ENCODE measurements at places on chromosomes 6 and 20.

DNA sequence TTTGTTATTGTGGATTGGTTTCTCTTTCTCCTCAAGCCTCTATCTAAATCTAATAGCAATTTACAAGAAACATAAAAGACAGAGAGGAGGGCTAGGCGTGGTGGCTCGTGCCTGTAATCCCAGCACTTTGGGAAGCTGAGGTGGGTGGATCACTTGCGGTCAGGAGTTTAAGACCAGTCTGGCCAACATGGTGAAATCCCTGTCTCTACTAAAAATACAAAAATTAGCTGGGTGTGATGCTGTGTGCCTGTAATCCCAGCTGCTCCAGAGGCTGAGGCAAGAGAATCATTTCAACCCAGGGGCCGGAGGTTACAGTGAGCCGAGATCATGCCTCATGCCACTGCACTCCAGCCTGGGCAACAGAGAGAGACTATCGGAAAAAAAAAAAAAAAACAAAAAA is 46.6 kb downstream of the SLC2A12 start:
- DNase-seq, result no peak

GRCh38 chr6:139545206-139546105 is 171.0 kb upstream of the CITED2 start:
- DNase-seq, result no peak

DNA sequence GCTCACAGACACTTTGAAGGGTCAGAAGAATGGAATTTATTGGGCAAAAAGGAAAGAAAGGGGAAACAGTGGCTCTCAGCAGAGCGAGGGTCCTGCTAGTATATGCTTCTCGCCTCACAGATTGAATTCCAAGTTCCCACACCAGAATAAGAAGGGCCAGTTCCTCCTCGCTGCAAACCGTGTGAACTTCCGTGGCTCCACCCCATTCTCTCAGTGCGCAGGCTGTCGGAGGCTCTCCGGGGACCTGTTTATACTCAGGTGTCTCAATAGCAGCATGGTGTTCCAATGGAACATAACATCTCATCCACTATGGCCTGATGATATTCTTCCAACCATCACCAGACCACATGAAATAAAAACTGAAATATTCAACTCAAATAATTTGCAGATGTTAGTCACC is 4.6 kb downstream of the SAMD3 start:
- DNase-seq, result no peak

GRCh38 chr6:76166297-76166696 is 93.8 kb upstream of the IMPG1 start:
- DNase-seq, result no peak

- DNase-seq, result no peak
Observed at GRCh38 chr6:88483424-88483823, 317.3 kb upstream of the CNR1 start.

DNA sequence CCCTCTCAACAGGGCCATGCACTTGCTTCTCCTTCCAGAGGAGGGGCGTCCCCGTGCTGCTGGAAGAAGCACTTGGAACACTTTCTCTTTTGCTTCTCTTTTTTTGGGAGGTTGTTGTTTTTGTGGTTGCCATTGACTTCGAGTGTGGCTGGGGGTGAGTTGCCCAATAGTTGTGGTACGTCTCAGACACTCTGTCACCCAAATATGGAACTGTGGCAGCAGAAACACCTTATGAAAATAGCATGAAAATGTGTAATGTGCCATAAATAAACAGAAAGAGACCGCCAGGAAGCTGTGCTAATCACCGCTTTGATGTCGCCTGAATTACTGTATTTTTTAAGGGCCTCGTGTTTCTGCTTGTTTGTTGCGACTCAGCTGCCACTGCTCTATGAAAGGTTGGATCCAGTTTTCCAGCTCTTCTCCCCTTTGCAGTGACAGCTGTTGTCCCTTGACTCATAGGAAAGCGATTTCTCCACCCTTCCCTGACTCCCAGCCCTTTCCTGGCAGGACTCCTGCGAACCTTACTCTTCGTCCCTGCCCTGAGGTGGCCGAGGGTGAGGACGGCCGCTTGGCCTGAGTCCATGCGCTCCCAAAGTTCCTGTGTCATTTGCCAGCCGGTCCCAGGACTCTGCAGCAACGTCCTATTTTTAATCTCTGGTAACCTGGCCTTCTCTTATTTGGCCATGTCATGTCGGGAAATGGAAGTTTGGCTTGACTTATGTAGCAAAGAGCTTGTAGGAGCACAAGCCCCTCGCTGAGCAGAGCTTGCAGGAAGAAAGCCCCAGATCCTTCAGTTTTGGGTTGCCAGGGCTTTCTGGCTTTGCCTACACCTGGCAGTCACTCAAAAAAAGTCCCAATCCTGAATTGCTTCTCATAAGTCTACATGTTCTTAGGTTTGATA is 694.6 kb downstream of the QKI start:
- no peak for DNase-seq

GRCh38 chr6:106561686-106562405 is 67.5 kb downstream of the RTN4IP1 start:
- no peak for DNase-seq

GRCh38 chr6:158021814-158022748 is 40.4 kb downstream of the SYNJ2 start:
- DNase-seq, result no peak

- no peak for DNase-seq
Observed at GRCh38 chr20:38075161-38075998, 41.8 kb downstream of the RPRD1B start.

DNA sequence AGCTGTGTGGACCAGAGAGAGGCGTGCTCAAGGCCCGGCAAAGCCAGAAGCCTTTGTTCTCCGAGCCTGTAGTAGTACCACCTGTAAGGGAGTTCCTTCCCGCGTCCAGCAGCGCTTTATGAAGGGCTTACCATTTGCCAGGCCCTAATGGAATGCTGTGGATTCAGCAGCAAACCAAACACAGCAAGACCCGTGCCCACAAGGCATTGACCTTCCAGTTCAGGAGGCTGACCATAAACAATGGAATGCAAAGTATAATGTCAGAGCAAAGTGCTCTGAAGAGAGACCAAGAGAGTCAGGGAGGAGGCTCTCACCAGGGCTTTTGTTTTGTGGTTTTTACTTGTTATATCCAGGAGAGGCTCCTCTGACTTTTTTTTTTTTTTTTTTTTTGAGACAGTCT is 209.8 kb downstream of the ZMYND8 start:
- no peak for DNase-seq

DNA sequence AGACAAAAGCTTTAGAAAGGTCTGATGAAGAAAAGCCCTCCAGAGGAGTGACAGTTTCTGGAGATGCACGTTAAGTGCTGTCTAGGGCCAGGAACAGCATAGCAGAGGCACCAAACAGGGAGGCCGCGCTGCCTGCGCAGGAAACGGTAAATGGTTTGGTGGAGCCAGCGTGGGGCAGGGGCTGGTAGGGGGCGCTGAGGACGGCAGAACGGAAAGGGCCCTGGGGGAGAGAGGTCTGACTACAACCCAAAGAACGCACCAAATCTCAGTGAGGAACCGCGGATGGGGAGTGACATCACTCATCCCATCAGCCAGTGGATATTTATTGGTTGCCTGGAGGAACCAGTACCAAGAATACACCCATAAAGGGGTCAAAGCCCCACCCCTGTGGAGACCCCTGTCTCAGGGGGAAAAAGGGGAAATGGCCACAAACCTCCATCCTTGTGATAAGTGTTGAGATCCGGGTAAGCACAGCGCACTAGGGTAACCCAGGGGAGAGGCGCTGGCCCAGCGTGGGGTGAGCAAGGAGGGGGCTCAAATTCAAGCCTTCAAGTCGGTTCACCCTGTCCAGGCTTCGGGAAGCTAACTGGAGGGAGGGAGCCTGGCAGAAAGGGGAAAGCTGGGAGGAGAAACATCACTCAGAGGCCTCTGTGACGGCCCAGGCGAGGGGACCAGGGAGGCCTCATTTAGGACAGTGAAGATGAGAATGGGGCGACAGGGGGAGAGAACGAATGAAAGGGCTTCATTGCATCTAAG is 249.2 kb upstream of the QKI start:
- no peak for DNase-seq

DNA sequence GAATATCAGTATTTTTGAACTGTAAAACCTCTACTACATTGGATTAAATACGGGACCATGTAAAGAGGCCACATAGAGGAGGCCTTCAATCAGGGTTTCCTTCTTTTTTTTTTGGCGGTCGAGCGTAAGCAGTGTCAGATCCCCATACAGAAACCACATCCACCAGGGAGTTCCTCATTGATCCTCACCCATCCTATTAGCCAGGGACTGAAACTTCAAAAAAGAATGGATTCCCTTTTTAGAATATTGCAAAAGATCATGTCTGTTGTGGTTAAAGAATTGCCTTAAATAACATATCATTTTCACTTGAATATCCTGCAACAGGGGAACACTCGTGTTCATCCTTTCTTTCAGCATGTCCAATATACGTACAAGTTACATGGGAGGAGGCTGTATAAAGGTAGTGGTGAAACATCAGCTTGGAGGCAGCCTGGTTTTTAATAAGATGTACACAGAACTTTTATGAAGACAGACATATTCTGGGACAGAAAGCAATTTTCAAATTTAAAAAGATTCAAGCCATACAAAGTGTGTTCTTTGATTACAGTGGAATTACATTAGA is 96.1 kb downstream of the PPP1R14C start:
- DNase-seq, result no peak

GRCh38 chr20:11792568-11792953 is 125.1 kb upstream of the BTBD3 start:
- no peak for DNase-seq

DNA sequence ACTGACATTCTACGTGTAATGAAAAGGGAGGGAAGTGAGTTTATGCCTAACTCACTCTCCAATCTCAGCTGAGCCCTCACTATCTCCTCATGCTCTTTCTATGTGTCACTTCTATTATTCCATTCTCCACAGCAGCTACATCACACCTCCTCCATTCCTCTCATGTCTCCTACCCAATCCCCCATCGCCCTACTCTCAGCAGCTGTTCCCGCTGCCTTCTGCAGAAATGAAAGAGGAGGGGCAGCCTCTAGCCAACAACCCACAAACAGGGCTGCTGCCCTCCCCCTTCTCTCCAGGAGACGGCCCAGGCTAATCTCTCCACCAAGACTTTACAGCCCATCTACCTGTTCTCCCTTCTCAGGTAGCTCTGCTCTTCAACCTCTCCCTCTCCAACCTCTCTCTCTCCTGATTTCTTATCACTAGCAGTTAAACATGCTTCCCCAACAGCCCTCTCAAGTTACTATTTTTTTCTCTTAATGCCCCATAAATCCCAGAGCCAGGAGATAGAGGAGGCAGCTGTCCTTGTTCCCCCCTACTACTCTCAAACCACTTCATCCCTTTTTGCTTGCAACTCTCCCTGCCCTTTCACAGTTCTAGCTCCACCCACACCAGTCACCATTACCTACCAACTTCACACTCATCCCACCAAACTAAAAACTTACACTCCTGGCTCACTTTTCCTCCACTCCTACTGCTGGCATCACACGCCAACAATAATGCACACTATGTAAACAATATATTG is 136.5 kb downstream of the BTBD9 start:
- no peak for DNase-seq

GRCh38 chr20:663315-664090 is 10.5 kb upstream of the SRXN1 start:
- DNase-seq, result no peak

DNA sequence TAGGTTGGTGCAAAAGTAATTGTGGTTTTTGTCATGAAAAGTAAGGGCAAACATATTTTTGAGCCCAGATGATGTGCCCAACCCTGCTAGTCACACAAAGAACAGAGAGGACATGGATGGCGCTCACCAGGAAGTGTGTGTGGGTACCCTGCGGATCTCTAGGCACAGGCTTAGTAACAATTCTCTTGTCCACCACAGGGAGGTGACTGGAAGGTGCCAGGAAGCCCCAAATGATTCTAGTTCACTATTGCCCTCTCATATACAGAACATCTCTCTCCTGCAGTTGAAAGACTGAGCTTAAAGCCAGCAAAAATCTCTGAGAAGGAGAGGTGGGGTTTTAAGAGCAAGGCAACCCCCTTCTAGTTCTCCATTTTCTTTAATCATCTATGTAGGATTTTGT is 272.1 kb upstream of the TAB2 start:
- no peak for DNase-seq

DNA sequence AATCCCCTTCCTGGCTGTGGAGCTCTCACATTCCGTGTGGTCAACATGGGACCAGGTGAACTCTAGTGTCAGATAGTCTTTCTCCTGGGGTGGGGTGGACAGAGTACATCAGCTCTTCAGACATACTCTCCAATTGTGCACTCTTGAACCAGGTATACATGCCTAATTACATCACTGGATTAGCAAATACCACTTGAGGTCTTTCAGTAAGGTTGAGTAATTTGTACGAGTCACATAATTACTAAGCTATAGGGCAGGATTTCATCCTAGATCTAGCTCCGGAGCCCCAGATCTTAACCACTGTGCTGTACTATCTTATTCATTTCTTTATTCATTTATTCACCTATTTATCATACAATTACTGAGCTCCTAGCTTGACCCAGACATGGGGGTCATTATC is 821.3 kb downstream of the TFAP2A start:
- DNase-seq, result no peak

GRCh38 chr20:36273414-36274180 is 32.5 kb upstream of the DLGAP4 start:
- DNase-seq, result no peak

- no peak for DNase-seq
Observed at GRCh38 chr6:7301702-7302101, 11.3 kb downstream of the SSR1 start.

GRCh38 chr6:46899659-46900058 is 22.1 kb downstream of the ADGRF5 start:
- DNase-seq, result no peak

- DNase-seq, result no peak
Observed at GRCh38 chr6:5339786-5340185, 78.5 kb downstream of the FARS2 start.

DNA sequence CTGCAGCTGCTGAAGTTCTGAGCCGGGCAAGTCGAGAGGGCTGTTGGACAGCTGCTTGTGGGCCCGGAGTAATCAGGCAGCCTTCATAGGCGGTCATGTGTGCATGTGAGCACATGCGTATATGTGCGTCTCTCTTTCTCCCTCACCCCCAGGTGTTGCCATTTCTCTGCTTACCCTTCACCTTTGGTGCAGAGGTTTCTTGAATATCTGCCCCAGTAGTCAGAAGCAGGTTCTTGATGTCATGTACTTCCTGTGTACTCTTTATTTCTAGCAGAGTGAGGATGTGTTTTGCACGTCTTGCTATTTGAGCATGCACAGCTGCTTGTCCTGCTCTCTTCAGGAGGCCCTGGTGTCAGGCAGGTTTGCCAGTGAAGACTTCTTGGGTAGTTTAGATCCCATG is 21.2 kb upstream of the MAPK13 start:
- no peak for DNase-seq

Data from anterior cingulate cortex (tissue), 58 donors.